ENCODE measurements at places on chromosomes 6 and 20. TPM values are rescaled to one million over a fixed set of nuclear protein-coding genes. Genes with fewer than 3 reads are reported as not detected.

- no peak for DNase-seq
Measured at GRCh38 chr20:32807706-32808105, 12.0 kb upstream of the MAPRE1 start.

Gene BCAS4
- 31.6 TPM for polyA plus RNA-seq

DNA sequence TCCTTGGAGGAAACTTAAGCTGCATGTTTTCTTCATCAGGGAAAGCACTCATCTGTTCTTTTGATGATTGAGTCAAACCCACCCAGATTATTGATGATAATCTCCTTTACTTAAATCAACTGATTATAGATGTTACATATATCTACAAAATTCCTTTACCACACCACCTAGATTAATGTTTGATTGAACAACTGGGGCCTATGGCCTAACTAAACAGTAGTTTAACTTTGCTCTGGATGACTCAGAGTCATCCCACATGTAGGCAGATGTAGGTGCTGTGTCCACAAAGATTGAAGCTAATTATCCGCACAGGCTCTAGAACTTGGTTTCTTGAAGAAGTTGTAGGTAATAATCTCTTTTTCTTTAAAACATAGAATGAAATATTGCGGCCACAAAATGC, 42.2 kb downstream of the PKIB start:
- no peak for DNase-seq

Gene NTSR1
- polyA plus RNA-seq, result 0.01 TPM

DNA sequence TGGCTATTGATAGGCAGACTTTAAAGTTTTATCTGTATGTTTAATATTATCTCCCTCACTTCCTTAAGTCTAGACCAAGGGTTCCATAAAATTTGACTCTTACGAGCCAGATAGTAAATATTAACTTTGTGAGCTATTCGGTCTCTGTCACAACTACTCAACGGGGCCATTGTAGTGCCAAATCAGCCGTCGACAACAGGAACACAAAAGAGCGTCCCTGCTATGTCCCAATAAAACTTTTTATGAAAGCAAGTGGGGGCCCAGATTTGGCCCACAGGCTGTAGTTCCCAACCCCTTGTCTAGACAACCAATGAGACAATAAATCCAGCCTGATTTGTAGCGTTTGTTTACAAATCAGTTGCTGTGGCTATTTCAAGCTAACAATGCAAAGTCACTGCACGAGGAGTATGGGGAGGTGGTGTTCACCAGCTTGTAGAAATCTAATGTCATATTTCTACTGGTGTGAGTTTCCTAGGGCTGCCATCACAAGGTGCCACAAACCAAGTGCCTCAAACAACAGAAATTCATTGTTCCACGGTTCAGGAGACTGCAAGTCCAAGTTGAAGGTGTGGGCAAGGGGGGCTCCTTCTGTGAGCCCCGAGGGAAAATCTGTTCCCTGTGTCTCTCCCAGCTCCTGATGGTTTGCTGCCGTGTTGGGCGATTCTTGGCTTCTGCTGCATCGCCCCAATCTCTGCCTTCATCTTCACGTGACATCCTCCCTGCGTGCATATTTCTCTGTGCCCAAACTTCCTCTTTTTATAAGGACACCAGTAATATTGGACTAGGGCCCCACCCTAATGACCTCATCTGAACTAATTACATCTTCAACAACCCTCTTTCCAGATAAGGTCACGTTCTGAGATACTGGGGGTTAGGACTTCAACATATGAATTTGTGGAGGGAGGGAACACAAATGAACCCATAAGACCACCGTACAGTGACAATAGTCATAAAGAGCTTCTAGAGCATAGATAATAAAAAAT, 356.0 kb upstream of the JARID2 start:
- DNase-seq, result no peak

- peak; percentile 66 for DNase-seq
Measured at GRCh38 chr6:80769106-80769505, 662.6 kb downstream of the BCKDHB start.

DNA sequence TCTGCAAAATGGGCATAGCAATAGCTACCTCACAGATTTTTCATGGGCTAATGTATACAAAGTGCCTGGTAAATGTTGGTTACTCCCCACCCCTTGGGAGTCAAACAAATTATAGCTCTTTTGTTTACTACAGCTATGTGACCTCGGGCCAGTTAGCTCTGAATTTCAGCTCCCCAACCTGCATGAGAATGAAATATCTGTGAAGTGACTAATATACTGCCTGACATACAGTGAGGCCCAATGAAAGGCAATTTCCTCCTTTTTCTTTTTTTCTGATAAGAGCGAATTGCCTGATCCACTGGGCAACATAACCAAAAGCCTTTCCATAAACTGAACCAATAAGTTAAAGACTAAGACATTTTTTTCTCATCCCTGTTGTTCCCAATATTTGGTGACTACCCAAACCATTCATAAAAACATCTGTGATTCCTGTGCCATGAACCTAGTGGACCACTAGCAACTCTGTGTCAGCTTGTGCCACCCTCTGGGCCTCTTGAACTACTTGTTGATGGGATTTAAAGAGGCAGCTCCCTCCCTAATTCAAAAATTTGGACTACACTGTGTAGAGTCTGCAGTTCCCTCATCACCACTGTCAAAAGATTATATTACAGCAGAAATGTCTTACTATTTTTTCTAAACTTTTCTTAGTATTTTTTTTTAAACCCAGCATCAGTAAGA, 91.9 kb upstream of the TMEM30A start:
- DNase-seq, result no peak

DNA sequence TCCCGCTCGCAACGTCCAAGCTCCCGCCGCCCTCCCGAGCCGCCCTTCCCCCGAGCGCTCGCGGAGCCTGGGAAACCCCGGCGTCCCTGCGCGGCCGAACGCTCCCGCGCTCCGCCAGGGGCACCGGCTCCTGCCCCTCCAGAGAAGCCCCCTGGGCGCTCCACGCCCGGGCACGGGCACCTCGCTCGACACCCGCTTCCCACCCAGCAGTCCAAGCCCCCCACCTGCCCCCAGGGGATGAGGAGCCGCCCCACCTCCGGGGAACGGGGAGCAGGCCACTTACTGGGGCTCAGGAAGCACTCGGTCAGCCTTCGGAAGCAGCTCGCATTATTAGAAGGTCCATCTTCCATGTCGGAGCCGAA, 1.4 kb downstream of the PDE10A start:
- DNase-seq, result no peak

GRCh38 chr6:28485482-28485881, 30.1 kb downstream of the GPX6 start:
- no peak for DNase-seq

DNA sequence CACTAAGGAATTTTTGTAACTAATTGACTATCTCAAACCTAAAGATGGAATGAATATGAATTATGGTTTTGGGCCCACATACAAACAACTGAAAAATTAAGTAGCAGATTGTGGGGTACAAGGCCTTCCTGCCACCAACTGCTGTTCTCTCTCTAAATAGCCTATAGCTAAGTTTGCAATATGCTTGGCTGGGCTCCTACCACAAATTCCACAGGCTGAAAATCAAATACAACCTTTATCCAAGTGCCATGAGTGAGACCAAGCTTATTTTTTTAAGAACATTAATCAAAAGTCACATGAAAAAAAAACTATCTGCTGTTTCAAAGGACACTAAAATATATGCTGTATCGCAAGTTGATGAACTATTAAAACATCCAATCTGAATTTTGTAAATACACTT, 52.1 kb downstream of the TENT5A start:
- no peak for DNase-seq

- DNase-seq, result no peak
Measured at GRCh38 chr6:87070741-87071140, 24.2 kb downstream of the CGA start.

DNA sequence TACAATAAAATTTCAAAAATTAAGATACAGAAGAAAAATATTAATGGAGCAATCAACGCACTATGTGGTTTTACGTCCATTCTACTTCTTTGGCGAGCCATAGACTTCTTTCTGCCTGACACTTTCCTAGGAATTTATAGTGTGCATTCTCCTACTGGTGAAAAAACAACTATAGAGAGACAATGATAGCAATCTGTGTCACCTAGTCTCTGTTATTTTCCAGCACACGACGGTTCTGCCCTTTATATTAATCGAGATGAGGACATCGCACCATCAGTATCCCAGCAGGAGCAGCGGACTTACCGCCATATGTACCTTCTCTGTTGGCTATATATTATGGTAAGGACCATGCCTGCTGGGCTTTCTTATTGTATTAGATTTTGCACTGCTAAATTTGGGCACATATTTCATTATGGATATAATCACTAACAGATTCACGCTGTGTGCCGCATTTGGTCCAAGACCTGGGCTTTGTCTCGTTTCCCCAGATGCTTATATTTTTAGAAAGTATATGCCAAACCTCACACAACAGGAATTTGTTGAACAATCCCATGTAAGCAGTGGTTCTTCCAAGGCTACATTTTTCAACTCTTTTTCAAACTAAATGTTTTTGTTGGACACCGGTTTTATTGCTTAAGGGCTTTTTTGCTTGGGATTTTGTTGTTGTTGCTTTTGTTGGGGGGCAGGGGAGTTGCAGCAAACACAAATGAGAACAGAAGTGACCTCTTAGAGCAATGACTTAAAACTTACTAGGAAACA, 166.4 kb downstream of the ADAT2 start:
- DNase-seq, result peak; percentile 39

DNA sequence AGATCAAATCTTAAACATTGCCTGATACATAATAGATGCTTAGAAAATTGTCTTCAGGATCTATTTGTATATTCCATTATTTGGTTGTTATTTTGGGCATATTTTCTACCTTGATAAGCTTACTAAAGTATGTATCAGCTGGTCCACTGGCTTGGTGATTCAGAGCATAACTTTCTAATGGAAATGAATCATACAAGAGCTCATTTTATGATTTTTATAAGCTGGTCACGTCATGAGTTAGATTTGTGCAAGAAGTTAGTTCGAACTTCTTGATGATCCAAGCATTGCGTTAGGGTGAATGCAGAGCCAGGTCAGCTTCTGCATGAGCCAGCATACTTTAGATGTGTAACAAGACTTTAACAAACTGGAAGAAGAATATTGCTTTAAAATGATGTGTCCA, 144.5 kb upstream of the FLRT3 start:
- peak; percentile 53 for DNase-seq

DNA sequence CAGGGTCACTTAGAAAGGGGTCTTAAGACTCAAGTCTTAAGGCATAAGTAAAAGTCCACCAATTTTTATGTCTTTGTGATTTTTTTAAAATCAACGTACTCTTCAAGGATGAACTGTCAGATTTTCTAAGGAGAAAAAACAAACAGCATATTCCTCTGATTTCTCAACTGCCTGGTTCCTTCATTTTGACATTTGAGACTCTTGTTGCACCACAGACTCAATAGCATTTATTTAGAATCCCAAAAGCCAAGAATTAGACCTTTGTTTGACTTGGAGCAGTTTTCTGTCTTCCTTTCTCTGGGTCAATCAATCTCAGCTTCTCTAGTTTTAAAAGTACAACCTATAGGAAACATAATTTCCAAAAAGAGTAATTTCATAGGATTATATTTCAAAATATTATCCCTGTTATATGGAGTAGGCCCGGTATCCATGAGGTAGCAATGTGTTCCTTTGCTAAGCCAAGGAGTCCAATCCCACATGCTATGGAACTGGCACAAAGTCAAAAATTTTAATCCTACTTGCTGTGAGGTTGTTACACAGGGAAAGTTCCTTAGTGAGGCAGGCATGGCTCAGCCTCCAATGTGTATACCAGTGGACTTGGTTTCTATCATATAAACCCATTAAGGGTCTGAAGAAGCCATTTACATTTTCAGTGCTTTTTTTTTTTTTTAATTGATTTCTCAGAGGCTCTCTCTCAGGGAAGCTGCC, 405.7 kb downstream of the KIF16B start:
- DNase-seq, result no peak

DNA sequence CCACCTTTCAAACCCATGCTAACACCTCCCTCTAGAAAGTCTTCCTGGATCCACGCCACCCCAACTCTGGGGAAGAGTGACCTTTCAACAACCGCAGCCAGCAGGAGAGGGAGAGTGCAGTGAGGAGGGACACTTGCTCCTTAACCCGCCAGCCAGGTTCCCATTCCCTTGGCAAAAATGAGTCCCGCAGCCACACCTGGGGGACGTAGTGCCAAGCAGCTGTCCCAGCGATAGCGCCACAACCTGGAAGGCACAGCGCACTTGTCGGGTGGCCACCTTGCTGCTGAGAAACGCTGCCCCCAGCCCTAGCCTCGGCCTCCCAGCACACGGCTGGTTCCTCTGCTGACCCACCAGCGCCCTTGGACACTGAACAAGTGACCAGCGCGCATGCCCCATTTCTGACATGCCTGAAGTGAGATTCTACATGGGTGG, 119.3 kb downstream of the JPH2 start:
- DNase-seq, result no peak

Gene SAPCD1
- 1.2 TPM for polyA plus RNA-seq

- DNase-seq, result no peak
Measured at GRCh38 chr6:35449287-35449881, 2.8 kb upstream of the FANCE start.

GRCh38 chr6:166955865-166956443, 396 bp downstream of the RNASET2 start:
- no peak for DNase-seq

DNA sequence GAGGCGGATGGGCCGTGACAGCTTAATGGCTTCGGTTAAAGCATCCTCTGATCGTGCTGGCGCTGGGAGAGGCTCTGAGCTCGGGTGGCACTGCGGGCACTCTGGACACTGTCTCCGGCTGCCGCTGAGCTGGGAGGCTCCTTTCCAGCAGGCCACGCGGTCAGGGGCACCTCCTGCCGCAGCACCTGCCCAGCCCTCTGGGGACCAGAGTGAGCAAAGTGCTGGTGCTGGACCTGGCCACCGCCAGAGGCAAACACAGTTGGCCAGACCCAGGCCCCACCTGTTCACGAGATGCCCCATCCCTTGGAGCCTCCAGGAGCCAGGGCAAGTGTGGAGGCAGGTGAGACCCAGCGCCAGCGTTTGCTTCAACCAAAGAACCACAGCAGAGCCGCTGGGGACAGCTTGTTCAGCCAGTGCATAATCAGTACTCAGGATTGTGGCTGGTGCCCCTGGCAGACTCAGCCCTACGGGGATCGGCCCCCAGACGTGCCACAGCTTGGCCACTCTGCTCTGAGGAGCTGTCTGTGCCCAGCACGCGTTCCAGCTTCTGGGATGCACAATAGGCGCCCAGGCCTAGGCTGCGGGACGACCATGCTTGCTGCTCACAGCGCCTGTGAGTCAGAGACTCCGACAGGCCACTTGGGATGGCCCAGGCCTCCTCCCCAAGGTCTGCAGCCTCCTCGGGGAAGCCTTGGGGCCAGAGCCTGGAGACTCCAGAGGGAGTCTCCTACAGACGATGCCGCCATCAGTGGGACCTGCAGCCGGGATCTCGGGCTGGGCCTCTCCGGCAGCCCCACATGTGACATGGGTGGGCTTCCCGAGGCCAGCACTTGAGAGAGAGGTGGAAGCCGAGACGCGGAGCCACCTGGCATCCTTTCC, 38.2 kb upstream of the SLCO4A1 start:
- DNase-seq, result no peak

Data from BJ (cell line).